Activated CD4-positive, alpha-beta T cell treated with anti-CD3 and anti-CD28 coated beads for 36 hours (primary cell): ENCODE measurements at places on chromosomes 3 and 15. TPM values are rescaled to one million over a fixed set of nuclear protein-coding genes. Genes with fewer than 3 reads are reported as not detected.

ARRDC4 gene
- 0.88 TPM for total RNA-seq

ACAN gene
- total RNA-seq, result not detected

ARIH1 gene
- 195 TPM for total RNA-seq

CHAC1 gene
- total RNA-seq, result 31.1 TPM

DNA sequence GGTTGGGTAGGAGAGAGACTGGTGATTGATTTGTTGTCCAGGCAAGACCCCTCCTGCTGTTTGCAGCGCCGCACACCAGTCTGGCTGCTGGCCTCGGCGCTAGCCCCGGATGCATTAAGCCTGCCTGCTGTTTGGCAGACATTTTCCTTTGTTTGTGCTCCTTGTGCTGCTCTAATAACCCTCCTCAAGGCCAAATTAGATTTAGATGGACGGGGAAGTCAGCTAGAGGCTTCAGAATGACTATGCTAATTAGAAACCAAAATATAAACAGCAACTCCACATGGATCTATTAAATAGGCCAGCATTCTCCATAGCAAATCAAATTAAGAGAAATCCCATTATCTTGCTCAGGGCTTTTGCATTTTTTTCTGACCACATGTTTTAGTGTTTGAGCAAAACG lies 445.2 kb downstream of the SQOR start:
- no peak for DNase-seq
- H3K36me3 ChIP-seq, result no peaks in the 10 kb centered on the region
- H3K4me3 ChIP-seq, result no peak overlapping the region
- H3K27ac ChIP-seq, result no peak overlapping the region
- H3K27me3 ChIP-seq, result no peaks in the 10 kb centered on the region

DNA sequence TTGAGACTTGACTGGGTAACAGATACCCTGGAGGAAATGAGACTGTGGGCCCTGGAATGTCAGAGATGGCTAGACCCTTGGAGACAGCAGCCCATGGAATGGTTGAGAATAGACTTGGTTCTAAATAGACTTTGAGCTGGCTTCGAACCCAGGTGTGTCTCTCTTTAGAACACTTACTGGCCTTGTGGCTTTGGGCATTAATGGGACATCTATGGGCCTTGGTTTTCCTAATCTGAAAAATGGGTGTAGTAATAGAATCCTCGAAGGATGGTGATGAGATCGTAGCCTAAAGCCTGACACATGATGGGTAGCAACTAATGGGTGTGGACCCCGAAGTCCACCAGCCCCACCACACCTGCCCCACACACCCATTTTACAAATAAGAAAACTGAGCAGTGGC lies 119.2 kb downstream of the TMEM266 start:
- H3K36me3 ChIP-seq, result no peaks in the 10 kb centered on the region
- H3K4me1 ChIP-seq, result peaks cover 10% of the 10 kb centered on the region
- H3K4me3 ChIP-seq, result no peak overlapping the region
- H3K27ac ChIP-seq, result no peak overlapping the region
- no peak for DNase-seq
- peaks cover 36% of the 10 kb centered on the region for H3K27me3 ChIP-seq

DNA sequence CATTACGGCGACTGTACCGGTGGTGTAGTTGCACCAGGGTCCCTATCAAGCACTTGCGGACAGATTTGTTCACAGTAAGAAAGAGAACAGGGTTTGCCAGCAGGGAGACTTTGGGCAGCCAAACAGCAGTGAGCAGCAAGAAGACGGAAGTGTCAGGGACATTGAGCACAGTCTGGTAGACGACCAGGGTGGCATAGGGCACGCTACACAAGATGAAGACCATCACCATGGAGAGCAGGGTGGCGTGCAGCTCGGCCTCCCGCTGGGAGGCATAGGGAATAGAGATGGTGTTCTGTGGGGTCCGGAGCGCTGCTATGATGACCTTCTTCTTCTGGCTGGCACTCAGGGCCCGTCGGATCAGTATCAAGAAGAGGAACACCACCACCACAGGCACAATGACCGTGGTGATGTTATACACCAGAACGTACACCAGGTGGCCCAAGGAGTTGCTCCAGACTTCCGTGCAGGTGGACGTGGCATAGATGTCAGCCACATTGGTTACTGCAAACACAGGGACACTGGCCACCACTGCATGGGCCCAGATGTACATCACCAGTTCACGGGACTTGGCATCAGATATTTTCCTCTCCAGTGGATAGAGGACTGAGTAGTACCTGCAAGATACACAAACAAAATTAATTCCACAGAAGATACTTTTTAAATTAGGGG lies 19.1 kb upstream of the FSIP1 start:
- H3K4me3 ChIP-seq, result no peak overlapping the region
- H3K4me1 ChIP-seq, result no peaks in the 10 kb centered on the region
- peaks cover 5% of the 10 kb centered on the region for H3K27me3 ChIP-seq
- H3K36me3 ChIP-seq, result no peaks in the 10 kb centered on the region
- peak; percentile 42 for DNase-seq

GRCh38 chr3:125381743-125382142 lies 6.6 kb upstream of the ZNF148 start:
- H3K4me3 ChIP-seq, result no peak overlapping the region
- peak; percentile 51 for DNase-seq
- H3K36me3 ChIP-seq, result no peaks in the 10 kb centered on the region
- no peak overlapping the region for H3K27ac ChIP-seq
- H3K4me1 ChIP-seq, result peaks cover 11% of the 10 kb centered on the region
- peaks cover 2% of the 10 kb centered on the region for H3K27me3 ChIP-seq

DNA sequence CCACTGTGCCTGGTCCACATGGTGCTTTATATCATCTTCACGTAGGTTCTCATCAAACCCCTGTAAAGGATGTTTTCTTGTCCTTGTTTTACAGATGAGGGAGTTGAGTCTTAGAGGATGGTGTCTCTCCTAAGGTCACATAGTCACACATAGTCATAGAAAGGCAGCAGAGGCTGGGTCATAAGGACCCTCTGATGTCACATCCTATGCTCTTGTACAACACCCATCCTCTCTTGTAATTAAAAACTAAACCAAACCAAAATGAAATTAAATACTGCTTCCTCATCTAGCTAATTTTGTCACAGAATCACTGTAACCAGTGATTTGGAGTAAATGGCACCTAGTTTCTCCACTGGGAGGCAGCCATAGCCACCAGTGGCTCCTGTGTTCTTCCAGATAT lies 21.8 kb upstream of the ATP1B3 start:
- H3K4me1 ChIP-seq, result no peaks in the 10 kb centered on the region
- no peaks in the 10 kb centered on the region for H3K27me3 ChIP-seq
- H3K27ac ChIP-seq, result no peak overlapping the region
- H3K4me3 ChIP-seq, result no peak overlapping the region
- no peaks in the 10 kb centered on the region for H3K36me3 ChIP-seq
- DNase-seq, result no peak
